Stimulated activated CD8-positive, alpha-beta memory T cell treated with anti-CD3 and anti-CD28 coated beads, Interleukin-4, amount 100 ng/mL, for 1 hour (primary cell): ENCODE measurements at places on chromosomes 2 and 18.

DNA sequence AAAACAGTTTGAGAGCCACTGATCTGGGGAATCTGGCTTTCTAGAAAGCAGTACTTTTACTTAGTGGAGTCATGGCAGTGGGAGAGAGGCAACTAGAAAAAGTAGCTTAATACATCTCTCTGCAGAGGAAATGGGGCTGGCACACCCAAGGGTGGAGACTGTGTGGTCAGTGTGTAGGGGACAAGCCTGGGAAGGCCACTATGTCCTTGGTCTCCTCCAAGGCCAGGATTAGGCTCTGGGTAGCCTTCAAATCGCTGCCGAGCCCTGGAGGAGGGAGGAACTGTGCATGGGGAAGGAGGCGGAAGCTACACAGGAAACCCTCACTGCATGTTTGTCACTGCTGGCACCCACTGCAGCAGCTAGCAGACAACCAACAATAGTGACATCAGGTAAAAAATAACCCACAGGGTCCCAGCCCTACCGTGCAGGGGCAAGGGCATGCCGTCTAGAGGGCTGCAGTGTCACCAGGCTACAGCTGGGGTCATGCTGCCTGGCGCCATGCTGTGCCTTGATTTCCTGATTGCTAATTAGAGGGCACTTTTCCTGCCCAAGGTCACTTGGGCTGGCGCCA is 34.8 kb downstream of the LBH start:
- DNase-seq, result peak; percentile 36

DNA sequence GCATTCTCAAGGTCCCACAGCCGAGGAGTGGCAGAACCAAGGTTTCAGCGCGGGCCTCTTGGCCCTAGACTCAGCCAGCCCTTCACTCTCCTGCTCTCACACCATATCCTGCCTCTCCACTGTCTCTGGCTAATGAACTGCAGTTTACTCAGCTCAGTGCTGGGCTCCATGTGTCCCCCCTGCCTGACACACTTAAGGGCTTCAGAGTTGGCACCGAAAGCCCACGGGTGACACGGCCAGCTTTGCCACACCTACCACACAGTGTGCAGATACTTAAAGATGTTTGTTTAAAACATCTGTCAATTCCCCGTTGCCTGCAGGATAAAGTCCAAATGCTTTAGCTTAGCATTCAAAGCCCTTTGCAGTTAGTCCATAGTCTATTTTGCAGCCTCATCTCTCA is 241.2 kb downstream of the SEPTIN10 start:
- DNase-seq, result no peak

DNA sequence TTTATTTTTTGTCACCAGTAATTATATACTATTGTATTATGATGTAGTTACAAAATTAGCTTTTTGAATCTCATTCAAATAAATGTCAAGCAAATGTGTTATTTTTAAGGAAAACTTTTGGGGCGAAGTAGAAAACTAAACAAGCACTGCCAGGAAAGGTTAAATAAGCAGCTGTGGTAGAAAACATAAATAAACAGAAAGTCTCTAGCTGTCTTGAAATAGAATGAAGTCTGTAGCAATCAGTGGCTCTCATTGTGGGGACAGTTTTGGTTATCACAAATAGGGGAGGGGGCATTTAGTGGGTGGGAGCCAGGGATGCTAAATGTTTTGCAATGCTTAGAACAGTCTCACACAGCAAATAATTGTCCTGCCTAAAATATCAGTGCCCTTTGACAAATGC is 3.4 kb downstream of the INSIG2 start:
- DNase-seq, result no peak

- DNase-seq, result no peak
Measured at GRCh38 chr2:10264506-10265328, 38.0 kb upstream of the HPCAL1 start.

DNA sequence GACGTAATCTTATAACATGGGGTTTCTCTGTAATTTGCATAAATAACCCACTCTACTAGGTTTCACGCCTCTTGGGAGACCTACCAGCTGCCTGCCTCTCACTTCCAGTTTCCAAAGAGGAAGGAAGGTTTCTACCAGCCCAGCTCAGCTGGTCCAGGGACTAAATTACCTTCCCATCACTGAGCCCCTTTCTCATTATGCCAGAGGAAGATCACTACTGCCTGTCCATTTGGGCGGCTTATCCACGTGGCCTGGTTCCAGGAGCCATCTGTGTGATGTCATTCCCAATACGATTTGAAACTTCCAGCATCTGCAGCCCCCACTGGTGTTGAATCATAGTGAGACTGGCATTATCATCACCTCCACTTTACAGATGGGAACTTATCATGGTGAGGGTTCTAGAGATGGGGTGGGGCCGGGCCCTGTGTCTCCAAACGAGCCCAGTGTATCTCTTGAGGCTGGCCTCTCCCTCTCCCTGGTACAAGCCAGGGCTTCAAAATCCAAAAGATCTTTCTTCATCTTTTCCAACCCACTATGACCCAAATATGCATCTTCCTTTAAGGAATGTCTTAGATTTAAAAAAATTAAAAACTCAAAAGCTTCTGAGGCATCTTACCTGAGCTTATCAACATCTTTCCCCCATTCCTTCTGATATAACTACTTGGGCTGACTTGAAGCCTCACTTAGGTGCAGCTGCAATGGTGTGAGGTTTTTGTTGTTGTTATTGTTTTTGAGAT is 140.8 kb downstream of the DDX1 start:
- no peak for DNase-seq

DNA sequence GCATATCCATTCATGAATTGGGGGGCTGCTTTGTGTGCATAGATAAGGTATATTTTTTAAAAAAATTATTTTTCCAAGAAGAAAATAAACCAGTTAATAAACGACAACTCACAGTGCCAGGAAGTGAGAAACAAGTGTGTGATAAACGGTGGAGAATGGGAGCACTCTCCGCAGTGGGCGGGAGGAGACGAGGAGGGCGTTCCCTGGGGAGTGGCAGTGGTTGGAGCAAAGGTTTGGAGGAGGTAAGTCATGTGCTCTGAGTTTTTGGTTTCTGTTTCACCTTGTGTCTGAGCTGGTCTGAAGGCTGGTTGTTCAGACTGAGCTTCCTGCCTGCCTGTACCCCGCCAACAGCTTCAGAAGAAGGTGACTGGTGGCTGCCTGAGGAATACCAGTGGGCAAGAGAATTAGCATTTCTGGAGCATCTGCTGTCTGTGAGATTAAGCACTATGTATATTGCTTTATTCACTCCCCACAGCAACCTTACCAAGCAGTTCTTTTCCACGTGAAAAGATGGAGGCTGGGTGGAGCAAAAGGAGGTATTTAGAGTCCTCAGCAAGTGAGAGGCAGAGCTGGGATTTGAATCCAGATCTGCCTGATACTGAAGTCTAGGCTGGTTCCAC is 27.0 kb upstream of the CASP8 start:
- DNase-seq, result peak; percentile 73

GRCh38 chr2:190443778-190444481 is 35.8 kb downstream of the MFSD6 start:
- no peak for DNase-seq

- DNase-seq, result no peak
Measured at GRCh38 chr2:77484026-77484425, 38.1 kb downstream of the LRRTM4 start.

DNA sequence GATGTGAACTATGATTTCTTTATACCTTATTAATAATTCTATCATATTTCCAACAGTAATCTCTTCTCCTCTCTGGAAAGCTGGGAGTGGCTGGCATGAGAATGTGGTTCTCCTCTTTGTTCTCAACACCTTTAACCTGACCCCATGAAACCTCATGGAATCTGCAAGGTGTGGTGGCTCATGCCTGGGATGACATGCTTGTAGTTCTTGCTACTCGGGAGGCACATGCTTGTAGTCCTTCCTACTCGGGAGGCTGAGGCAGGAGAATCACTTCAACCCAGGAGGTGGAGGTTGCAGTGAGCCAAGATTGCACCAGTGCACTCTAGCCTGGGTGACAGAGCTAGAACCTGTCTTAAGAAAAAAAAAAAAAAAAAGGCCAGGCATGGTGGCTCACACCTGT is 10.8 kb upstream of the CDCA7 start:
- no peak for DNase-seq

DNA sequence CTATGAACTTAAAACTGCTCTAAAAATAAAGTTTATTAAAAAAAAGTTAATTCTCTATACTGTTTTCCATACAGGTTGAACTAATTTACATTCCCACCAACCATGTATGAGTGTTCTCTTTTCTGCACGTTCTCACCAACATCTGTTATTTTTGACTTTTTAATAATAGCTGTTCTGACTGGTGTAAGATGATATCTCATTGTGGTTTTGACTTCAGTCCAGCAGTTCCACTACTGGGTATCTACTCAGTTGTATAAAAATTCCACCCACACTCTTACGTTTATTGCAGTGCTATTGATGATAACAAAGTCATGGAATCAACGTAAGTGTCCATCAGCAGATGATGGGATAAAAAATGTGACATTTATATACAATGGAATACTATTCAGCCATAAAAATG is 33.7 kb downstream of the SPAG16 start:
- no peak for DNase-seq

- DNase-seq, result no peak
Measured at GRCh38 chr2:33673937-33674336, 74.8 kb upstream of the FAM98A start.

DNA sequence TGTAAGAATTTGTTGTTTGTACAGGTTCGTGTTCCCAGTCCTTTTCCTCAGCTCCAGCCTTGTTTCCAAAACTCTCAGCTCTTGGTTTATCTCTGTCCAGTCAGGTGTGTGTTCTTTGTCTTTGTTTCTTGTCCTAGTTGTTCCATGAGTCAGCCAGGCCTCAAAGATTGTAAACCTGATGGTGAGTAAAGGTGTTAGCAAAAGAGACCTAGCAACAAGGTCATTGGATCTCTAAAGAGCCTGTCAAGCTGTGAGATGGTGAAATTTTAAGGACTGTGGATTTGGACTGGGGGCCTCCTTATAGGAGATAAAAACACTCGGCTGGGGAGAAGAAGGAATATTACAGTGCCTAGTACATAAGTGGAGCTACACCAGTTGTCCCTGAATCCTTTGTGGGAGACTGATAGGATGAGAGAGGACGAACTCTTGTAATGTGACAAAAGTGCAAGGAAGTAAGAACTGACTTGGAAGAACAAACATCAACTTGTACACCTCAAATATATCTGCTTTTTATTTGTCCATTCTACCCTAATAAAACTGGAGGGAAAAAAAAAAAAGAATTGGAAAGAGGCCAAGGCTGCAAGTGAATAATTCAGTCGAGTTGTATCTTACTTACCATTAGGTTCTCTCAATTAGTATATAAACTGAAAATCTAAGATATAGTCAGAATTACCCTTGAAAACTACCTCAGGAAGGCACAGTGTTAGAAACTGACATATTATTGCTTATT is 37.2 kb downstream of the ITGA6 start:
- no peak for DNase-seq

GRCh38 chr2:166841152-166841551 is 47.1 kb upstream of the XIRP2 start:
- DNase-seq, result no peak

DNA sequence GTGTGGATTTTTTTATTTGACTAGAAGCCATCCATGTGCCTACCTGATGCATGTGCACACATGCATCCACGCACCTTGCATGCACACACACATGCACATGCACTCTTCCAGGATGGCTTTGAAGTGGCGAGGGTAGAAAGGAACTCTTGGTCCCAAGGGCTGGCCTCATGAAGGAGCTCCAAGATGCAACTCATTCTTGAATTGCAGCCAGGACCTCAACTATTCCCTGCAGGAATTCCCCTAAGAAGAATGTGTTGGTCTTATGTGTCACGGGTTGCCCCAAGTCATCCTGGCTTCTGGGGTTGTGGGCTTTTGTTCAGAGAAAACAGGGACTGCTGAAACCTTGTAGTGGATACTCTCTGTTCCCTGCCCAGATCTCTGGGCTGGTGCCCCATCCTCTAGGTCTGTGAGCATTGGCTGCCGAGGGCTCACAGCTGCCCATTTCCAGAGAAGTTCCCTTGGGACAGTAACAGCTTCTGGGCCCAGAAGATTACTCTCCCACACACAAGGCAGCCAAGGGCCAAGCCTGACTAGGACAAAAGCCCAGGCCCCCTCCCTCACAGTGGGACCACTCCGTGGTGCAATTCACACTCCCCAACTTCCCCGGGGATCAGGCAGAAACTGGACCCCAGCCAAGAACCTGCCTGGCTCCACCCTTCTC is 137.6 kb downstream of the COPS8 start:
- no peak for DNase-seq

DNA sequence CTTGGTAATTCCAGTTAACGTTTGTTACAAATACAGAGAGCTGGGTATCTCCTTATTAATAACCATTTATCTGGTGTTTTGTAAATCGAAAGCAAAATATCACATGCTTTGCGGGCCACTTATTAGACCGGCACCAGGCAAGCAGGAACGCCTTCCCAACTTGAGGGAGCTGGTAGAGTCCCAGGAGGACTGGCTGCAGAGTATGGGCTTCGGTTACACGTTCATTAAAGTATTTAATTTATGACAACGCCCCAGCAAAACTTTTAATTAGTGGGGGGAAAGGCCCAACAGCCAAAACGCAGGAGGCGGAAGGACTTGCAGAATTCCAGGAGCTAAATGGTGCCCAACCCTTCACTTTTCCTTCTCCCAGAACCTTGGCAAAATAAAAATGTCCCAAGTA is 3.7 kb downstream of the SMAD7 start:
- DNase-seq, result no peak

GRCh38 chr2:62221141-62221540 is 25.2 kb downstream of the B3GNT2 start:
- no peak for DNase-seq

GRCh38 chr2:73033766-73034381 is 37.6 kb downstream of the SFXN5 start:
- no peak for DNase-seq

DNA sequence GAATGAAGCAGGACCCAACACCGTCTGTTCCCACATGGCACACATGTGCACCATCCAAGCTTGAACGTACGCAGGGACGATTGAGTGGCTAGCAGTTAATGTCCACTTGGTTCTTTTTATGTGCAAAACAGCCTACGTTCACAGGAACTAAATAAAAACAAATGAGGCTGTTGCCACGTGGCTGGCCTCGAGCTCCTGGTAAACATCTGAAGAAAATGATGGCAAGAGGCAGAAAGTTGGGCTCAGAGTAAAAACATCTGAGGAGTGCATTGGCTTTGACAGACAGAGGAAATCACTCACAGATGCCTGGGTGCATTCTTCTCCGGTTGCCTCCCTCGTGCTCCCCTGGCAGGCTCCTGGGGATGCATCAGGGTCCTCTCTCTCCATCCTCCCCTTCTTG is 177.9 kb downstream of the NRP2 start:
- no peak for DNase-seq
